CD4-positive, alpha-beta T cell treated with Interleukin-12 subunit alpha and Interleukin-12 subunit beta, for 1 hour (primary cell): ENCODE measurements at places on chromosomes 5 and 9.
A peak's percentile ranks its signal among the peaks of the same experiment; 100 is the strongest.

GRCh38 chr5:177389241-177390169 lies 5.3 kb downstream of the SLC34A1 start:
- peak; percentile 75 for DNase-seq

DNA sequence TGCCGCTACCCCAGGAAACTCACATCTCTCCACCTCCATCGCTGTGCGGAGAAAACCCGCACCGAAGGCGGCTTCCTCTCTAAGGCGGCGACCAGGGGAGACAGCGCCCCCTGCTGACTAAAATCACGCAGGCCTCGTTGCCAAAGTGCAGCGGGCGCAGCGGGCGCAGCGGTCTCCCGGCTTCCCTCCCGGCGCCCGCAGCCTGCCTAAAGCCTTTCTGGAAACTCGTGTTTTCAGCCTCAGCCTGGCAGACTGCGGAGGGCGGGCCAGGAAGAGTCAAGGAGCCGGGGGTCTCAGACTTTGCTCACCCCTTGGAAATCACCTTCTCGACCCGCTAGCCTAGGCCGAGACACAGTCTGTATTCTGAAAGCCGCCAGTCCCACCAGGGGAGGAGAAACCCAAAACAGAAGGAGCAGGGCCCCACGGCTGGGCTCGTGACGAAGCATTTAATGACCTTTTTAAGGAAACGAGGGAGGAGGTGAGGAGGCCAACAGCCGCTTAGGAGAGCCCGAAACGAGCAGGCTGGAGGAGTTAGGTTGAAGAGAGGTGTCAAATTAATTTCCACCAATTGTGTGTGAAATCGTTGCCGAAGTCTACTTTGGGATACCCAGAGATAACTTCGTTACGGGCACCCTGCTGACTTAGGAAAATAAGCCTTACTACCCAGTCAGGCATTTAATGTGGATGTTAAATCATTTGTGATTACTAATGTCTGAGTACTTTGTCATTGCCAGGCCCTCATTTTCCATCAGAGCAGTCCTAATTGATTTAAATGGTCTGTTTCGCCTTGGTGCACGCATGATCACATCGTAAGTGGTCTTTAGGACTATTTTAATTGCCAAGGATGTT lies 7.3 kb upstream of the FOXB2 start:
- peak; percentile 47 for DNase-seq

GRCh38 chr5:158715592-158715991 lies 384.1 kb downstream of the EBF1 start:
- no peak for DNase-seq

- no peak for DNase-seq
Observed at GRCh38 chr5:125026867-125027731, 280.7 kb upstream of the ZNF608 start.

- no peak for DNase-seq
Observed at GRCh38 chr5:30239331-30240022, 954.0 kb upstream of the CDH6 start.

DNA sequence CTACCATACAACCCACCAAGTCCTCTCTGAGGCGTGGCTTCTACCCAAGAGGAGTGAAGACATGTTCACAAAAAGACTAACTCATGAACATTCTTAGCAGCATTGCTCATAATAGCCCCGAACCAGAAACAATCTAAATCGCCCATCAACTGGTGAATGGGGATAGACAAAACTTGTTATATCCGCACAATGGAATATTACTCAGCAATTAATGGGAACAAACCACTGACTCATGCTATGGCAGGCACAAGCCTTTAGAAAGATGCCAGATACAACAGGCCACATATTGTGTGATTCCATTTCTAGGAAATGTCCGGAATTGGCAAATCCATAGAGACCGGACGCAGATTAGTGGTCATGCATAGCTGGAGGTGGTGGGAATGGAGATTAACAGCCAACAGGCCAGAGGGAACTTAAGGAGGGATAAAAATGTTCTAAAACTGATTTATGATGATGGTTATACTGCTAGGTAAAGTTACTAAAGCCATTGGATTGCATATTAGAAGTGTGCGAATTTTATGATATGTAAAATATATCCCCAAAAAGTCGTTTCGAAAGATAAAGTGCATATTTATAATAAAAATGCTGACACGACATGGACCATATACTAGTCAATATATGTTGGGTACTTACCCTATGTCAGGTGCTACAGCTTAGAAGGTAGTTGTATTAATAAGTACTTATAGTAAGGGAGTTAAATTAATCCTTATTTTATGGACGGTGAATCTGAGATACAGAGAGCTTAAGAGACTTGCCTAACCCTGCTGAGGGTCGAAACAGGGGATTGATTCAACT lies 55.4 kb downstream of the LHX2 start:
- DNase-seq, result no peak

- no peak for DNase-seq
Observed at GRCh38 chr5:67331296-67331925, 134.8 kb upstream of the CD180 start.

DNA sequence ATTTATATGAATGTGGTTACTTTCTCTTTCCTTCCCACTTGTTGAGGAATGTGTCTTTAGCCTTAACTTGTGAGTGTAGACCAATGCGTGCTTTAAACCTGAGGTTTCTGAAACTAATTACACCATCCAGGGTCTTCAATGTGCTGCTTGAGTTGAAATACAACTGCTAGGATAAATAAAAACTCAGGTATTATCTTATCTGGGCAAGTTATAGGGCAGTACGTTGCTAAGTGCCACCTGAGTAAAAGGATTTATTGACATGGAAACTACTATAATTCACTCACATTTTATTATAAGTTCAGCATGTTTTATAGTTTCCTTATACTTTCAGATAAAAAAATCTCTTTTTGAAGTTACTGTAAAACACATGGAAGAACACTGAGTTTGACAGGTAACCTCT lies 1136.8 kb upstream of the NUDT12 start:
- DNase-seq, result no peak

DNA sequence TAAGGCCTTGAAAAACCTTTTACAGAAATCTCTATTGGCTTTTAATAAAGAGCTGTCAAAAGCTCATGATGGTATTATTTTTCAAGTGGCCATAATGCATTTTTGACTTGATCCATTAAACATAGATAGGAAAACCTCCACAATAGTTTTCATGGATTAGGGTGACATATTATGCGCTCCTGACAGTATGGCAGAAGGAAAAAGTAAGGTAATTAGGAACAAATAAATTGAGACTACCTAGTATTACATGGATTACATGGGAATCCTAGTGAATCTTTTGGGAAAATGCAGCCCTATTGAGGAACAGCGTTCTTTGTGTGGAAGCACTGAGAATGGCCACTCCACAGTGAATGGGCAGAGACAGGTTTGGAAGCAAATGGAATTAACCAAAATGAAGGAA lies 171.2 kb downstream of the TRPM3 start:
- DNase-seq, result no peak

GRCh38 chr5:112418659-112419163 lies 366 bp downstream of the EPB41L4A start:
- DNase-seq, result no peak

DNA sequence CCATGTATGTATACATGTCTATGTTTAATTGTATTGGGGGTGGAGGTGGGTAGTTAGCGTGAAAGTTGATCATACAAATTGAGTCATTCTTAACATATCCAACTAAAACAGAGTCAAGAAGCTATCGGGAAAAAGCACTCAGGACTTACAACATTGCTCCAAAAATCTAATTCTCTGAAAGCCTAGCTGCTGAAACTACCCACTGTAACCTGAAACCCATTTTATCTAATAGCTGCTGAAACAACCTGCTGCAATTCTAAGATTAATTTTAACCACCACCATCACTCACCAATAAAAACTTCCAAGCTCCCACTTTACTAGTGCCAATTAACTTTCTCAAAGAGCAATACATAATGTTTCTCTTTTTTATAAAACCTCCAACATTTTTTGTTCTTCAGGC lies 32.2 kb downstream of the KCNV2 start:
- DNase-seq, result no peak

- DNase-seq, result no peak
Observed at GRCh38 chr5:26889815-26890214, 148.6 kb downstream of the CDH9 start.

DNA sequence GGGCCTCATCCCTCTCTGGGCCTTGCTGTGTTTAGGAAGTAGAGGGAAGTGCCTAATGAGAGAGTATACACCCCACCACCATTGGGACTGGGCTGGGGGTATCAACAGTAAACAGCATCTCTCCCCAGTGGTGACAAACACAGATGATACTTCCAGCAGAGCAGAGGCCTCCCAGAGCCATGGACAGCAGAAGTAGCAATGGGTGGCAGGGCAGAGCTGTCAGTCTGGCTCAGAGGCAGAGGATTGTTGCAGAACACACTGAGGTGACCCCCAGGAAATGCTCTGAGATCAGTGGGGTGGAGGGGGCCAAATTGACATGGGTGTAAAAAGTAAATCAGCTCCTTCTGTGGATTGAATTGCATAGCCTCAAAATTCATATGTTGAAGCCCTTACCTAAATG lies 12.1 kb upstream of the P4HA2 start:
- no peak for DNase-seq

GRCh38 chr5:79573983-79574890 lies 38.0 kb upstream of the TENT2 start:
- DNase-seq, result no peak

- no peak for DNase-seq
Observed at GRCh38 chr5:1819458-1819857, 18.3 kb downstream of the NDUFS6 start.

- DNase-seq, result no peak
Observed at GRCh38 chr9:2420543-2420942, 201.0 kb upstream of the VLDLR start.

GRCh38 chr9:3879315-3879714 lies 353.5 kb upstream of the RFX3 start:
- no peak for DNase-seq

- no peak for DNase-seq
Observed at GRCh38 chr5:115325296-115325959, 29.0 kb upstream of the CCDC112 start.

DNA sequence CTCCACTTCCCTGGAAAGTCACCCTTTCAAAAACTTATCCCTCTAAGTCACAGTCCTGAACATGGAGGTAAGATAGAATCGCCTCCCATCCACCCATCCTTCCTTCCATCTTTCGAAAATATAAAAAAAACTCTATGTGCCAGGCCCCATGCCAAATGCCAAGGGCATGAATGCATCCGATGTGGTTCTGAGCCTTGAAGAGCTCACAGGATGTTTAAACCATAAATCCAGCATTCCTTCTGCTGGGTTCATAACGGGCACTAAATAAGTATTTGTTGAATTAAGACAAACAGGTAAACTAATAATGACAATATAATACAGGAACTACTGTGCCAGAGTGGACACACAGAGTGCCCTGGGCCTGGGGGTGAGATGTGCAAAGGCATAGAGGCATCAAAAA lies 147.3 kb downstream of the TTLL11 start:
- no peak for DNase-seq

- DNase-seq, result no peak
Observed at GRCh38 chr9:75274781-75275180, 186.5 kb downstream of the OSTF1 start.

GRCh38 chr9:77710316-77710715 lies 62.2 kb upstream of the GNA14 start:
- DNase-seq, result no peak

GRCh38 chr9:87564111-87564510 lies 66.4 kb downstream of the DAPK1 start:
- DNase-seq, result no peak

DNA sequence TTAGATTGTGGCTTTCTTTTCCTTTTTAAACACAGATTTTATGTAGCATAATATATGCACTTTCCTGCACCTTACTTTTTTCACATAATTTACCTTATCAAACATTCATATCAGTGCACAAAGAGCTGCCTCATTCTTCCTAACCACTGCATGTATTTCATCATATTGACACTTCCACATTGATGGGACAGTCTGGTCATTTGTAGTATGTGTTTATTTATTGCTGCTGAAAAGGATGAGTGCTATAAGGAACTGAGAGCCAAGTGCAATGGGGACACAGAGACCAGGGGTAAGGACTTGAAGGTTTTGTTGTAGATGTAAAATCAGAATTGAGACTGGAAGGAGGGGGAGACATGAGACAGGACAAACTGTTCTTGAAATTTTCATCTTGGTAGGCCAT lies 193.8 kb downstream of the SMARCA2 start:
- DNase-seq, result no peak

DNA sequence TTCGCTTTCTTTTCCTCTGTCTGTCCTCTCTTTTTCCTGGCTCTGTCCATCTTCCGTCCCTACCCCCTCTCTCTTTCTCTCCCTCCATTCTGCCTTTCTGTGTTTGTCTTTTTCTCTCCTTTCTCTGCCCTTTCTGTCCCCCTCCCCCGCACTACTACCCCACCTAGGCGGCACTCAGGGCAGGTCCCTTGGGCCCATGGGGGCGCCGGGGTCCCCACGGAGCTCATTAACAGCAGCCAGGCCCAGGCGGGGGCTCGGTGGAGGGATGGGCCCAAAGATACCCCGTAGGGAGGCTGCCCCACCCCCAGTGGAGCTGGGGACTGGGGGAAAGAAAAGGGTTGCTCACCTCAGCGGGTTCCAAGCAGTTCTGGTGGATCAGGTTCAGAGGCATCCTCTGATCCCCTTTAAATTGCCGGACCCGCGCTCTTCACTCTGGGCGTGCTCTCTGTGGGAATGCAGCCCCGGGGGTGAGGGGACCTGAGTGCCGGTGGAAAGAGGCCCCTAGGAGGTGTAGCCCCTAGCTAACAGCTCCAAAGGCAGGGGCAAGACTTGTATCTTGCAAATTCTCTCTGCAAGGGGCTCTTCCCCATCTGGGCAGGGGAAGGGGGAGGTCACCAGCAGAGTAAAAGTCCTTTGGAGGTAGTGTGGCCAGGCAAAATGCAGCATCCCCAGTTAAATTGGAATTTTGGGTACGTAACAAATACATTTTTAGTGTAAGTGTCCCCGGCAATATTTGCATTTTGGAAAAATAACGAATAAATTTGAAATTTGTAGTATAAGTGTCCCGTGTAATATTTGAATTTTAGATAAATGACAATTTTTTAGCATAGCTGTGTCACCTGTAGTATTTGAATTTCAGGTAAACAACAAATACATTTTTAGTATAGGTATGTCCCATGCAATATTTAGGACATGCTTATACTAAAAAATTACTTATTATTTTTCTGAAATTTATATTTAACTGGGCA lies 7.4 kb downstream of the LHX2 start:
- no peak for DNase-seq

DNA sequence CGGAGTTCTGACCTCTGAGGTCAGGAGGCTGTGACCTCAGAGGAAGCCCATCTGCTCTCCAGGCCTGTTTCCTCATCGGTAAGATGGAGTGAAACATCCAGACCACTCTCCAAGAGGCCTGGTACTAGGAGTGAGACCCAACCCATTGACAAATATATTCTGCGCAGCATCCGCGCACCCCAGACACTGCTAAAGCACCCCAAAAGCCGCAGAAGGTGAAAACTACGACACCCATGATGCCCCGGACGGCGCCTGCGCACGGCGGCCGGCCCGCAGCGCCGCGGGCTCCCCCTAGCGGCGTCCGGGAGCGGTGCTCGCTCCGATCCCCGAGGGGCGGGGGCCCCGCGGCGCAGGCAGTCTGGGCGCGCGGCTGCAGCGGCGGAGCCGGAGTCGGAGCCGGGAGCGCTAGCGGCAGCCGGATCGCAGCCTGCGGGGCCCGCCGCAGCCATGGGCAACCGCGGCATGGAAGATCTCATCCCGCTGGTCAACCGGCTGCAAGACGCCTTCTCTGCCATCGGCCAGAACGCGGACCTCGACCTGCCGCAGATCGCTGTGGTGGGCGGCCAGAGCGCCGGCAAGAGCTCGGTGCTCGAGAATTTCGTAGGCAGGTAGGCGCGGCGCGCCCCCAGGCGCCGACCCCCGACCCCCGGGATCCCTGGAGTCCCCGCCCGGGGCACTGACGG lies at the start of gene DNM1:
Gene DNM1 (plus strand): TSS at position 356 of the 683 bp plus-strand sequence. CDS start 92 bp downstream, at position 448.
- peak; percentile 83 for DNase-seq
